Renal cortex interstitium (tissue), 15 donors: ENCODE measurements at places on chromosomes 16 and 17. TPM values are rescaled to one million over a fixed set of nuclear protein-coding genes. Genes with fewer than 3 reads are reported as not detected.
A peak's percentile ranks its signal among the peaks of the same experiment; 100 is the strongest.

TVP23A gene
- polyA plus RNA-seq, result 3.8 TPM

- no peak for DNase-seq
Measured at GRCh38 chr17:43025766-43026537, 921 bp downstream of the RND2 start.

CCL2 gene
- 15.6 TPM for polyA plus RNA-seq

GRCh38 chr16:49592546-49593423 is 219.2 kb downstream of the C16orf78 start:
- no peak for DNase-seq

KRT24 gene
- not detected for polyA plus RNA-seq

DNA sequence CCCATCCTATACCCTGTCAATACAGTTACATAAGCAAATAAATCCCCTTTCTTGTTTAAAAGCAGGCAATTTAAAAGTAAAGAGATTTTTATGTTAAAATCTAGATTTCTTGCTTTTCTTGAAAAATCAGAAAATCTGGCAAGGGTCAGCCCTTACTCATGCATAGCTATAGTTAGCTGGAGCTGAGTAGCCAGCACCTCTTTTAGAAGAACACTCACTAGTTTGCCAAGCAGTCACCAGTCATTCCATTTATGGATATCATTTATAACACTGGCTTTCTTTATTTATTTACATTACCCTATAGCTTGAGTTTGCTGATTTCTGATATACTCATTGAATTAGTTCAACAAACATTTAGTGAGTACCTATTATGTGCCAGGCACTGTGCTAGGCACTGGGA is 45.7 kb downstream of the NXPH3 start:
- DNase-seq, result no peak

DNA sequence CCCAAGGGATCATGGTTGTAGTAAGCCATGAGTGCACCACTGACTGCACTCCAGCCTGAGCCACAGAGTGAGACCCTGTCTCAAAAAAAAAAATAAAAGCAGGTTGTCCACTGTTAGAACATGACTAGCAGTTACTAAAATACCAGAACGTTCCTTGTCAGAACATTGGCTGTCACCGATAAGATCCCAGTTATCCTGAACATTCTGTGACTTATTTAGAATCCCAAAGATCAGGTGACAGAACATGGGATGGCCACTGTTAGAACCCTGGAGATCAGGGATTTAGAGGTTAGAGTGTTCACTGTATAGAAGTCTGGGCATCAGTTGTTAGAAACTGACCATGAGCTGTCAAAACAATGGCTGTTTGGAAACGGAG is 8.6 kb downstream of the CES4A start:
- no peak for DNase-seq

DNA sequence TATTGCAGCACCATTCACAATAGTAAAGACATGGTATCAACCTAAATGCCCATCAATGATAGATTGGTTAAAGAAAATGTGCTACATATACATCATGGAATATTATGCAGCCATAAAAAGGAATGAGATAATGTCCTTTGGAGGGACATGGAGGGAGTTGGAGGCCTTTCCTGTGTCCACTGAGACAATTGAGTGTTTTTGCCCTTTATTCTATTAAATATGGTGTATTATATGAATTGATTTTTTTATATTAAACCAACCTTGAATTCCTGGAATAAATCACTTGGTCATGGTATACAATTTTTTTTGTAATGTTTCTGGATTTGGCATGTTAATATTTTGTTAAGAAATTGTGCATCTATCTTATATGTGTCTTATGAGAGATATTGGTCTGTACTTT is 9.0 kb upstream of the CCR7 start:
- no peak for DNase-seq

- DNase-seq, result no peak
Measured at GRCh38 chr16:56409195-56409594, 16.1 kb downstream of the AMFR start.

- no peak for DNase-seq
Measured at GRCh38 chr16:58418601-58419000, 26.3 kb downstream of the GINS3 start.

- DNase-seq, result no peak
Measured at GRCh38 chr17:14308965-14309879, 8.3 kb downstream of the HS3ST3B1 start.

GRCh38 chr17:11840831-11841230 is 156.4 kb downstream of the ZNF18 start:
- no peak for DNase-seq

DNA sequence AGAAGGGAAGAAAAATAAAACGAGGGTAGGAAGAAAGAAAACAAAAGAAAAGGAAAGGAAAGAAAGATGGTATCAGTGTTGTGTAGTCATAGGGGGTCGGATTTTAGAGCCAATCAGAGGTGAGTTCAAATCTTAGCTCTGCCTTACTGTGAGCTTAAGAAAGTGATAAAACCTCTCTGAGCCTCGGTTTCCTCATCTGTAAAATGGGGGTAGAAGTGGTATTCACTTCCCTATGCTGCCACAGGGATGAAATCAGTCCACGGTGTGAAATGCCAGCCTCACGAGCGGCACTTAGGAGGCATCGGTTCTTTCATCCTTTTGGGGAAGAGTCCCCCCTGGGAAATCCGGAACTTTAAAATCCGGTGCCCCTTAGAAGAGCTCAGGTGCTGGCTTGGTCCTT is 6.1 kb downstream of the KCNG4 start:
- DNase-seq, result no peak

- no peak for DNase-seq
Measured at GRCh38 chr17:47895347-47895855, 635 bp upstream of the SP2 start.

- no peak for DNase-seq
Measured at GRCh38 chr16:67009158-67009557, 19.8 kb upstream of the CBFB start.

DNA sequence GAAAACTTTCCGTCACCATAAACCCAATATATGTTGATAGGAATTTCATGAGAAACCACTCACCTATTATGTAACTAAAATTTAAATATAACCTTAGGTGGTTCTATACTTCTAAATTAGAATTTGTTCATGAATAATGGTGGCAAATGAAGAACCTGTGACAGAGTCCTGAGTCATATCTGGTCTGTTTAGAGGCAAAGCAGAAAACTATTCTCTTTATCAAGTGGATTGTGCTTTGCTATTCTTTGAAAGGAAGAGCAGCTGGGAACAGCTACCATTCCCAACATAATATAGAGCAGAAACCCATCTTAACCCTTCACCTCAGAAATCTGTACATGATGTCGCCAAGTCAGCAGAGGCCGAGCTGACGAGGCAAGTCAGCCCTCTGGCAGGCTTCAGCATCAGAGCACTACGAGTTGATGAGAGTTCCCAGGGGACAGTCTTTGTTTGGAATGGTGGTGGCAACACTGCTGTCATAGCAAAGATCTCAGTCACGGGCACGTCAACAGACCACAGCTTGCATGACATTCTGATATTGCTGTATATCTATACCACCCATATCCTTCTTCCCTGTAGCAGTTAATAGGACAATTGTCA is 631.9 kb upstream of the CA10 start:
- no peak for DNase-seq

- DNase-seq, result no peak
Measured at GRCh38 chr17:42818379-42818778, 5.7 kb downstream of the BECN1 start.

ARL16 gene
- 53.3 TPM for polyA plus RNA-seq

C16orf46 gene
- 1.5 TPM for polyA plus RNA-seq

DNA sequence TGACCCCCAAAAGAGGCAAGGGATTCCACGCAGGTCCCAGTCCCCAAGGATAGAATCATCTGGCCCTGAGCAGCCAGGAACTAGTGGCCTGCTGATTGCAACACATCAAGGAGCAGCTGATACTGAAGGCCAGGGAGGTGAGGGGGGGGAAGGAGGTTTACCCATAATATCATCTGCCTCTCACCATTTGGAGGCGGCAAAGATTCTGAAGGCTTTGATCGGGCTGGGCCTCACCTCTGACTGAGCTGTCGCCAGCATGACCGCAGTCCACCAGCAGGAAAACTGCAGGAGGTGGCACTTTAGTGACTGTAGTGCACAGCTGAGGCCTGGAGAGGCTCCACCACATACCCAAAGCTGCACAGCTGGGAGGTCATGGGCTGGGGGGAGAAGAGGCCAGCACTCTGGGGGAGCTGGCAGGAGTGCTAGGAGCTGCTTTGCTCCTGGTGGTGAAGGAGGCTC is 20.5 kb upstream of the ITGA3 start:
- DNase-seq, result no peak

SOX9 gene
- 20.8 TPM for polyA plus RNA-seq

C16orf74 gene
- 2.3 TPM for polyA plus RNA-seq

DNA sequence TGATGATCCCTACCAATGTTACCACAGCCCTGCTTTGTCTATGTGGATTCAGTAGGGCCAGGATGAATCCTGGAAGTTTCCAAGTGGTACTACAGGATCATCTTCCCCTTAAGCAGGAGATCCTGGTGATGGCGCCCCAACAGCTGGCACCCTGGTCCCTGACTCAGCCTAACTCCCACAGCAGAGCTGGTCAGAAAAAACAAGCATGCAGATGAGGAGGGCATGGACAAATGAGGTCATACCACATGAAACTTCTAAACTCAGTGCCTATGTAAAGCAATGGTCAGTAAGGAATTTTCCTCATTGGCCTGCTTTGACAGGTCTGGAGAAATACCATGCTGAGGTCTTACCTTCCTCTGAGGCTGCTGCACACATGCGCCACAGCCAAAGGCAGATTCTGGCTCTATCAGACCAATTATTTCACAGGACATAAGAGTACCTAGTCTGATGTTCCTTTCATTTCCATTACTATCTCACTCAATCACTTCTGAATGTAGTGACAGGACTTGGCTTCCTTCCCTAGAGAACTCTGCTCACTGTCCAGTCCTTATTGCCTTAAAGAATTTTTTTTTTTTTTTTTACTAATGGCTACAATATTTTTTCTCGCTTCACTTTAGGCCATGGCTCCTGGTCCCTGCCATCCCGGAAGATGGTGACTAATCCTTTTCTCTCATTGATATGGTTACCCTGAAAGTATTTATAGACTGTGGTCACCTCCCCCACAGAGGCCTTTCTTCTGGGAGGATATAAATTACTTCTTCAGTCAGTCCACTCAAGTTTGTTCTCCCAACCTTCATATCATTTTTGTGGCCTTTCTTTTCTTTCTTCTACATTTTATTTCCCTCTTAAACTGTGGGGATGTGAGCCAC is 525.2 kb upstream of the PSMD7 start:
- no peak for DNase-seq

SERPINF2 gene
- 101 TPM for polyA plus RNA-seq

- DNase-seq, result peak; percentile 36
Measured at GRCh38 chr17:8629371-8630226, 926 bp downstream of the MYH10 start.

DNA sequence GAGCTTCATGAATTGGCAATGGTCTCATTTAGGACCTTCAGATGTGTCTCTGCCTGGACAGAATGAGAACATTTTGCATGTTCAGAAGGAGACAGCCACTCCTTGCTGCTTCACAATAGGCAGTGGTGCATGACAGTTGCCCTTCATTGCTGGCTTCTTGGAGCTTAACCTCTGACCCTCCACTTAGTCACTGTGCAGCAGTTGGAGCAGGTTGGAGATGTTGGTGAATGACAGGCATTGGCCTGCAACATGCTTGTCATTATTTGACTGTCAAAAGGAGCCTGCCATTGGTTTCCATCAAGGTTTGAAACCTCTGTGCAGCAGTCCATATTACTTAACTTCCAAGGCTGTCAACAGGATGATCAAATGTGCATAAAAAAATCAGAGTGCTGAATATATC is 22.7 kb downstream of the FTO start:
- DNase-seq, result no peak

RHBDL3 gene
- 1.3 TPM for polyA plus RNA-seq

GRCh38 chr17:62763891-62764600 is 44.1 kb downstream of the MARCHF10 start:
- no peak for DNase-seq

CD7 gene
- polyA plus RNA-seq, result 0.34 TPM

DNA sequence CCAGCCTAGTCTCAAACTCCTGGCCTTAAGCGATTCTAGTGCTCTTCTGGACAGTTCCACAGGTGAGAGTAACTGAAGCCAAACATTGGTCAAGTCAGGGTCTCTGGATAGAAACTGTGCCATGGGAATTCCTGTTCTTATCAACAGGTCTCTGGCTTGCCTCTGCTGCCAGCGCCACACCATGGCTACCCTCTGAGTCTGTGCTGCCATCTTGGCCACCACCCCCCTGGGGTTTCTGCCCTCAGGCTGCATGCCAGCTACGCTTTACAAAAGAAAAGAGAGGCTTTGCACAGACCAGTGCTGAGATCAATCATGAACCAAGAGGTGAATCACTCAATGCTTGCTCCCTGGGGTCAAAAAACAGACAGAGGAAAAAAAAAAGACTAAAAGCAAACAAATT is 24.4 kb upstream of the CREBBP start:
- DNase-seq, result no peak

DNA sequence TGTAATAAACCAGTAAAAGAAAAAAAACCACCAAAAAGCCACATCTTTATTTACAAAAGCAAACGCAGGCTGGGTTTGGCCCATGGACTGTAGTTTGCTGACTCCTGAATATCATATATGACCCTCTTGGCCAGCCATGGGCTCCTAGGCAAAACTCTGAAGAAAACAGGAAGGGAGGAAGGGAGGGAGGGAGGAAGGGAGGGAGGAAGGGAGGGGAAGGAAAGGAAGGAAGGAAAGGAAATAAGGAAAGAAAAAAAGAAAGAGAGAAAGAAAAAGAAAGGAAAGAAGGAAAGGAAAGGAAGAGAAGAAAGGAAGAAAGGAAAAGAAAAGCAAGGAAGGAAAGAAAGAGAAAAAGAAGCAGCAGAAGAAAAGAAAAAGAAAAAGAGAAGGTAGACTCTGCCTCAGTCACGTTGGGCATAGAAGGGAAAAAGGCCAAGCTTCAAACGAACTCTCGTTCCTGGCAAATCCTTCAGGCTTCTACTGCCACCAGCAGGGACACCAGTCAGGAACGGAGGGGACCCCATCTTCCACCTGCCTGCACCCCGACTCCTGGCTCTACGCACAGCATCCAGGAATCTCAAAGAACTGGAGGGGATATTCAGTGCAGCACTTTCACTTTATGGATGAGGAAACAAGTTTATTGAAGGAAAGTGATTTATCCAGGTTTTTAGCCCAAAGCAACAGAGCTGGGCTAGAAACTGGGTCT is 22.1 kb downstream of the CDC42EP4 start:
- no peak for DNase-seq

GRCh38 chr17:60864708-60865005 is 187.0 kb downstream of the BCAS3 start:
- no peak for DNase-seq

CHCT1 gene
- polyA plus RNA-seq, result not detected

ACADVL gene
- 579 TPM for polyA plus RNA-seq

- no peak for DNase-seq
Measured at GRCh38 chr17:82823004-82823403, 16.8 kb downstream of the ZNF750 start.

PDPR gene
- 32.8 TPM for polyA plus RNA-seq

- DNase-seq, result no peak
Measured at GRCh38 chr17:82333279-82334171, at the start of gene SECTM1. Gene SECTM1, minus strand, starts transcription at chr17:82333766. Its CDS starts 6,526 bp downstream, at chr17:82327240.

- DNase-seq, result no peak
Measured at GRCh38 chr16:20673882-20674683, 23.4 kb downstream of the ACSM1 start.

GRCh38 chr17:34998205-34998604 is 17.9 kb downstream of the LIG3 start:
- DNase-seq, result no peak

GRCh38 chr16:28003021-28003865 is 60.3 kb downstream of the GSG1L start:
- no peak for DNase-seq
